ENCODE measurements at places on chromosomes 1 and 21.
A peak's percentile ranks its signal among the peaks of the same experiment; 100 is the strongest.

DNA sequence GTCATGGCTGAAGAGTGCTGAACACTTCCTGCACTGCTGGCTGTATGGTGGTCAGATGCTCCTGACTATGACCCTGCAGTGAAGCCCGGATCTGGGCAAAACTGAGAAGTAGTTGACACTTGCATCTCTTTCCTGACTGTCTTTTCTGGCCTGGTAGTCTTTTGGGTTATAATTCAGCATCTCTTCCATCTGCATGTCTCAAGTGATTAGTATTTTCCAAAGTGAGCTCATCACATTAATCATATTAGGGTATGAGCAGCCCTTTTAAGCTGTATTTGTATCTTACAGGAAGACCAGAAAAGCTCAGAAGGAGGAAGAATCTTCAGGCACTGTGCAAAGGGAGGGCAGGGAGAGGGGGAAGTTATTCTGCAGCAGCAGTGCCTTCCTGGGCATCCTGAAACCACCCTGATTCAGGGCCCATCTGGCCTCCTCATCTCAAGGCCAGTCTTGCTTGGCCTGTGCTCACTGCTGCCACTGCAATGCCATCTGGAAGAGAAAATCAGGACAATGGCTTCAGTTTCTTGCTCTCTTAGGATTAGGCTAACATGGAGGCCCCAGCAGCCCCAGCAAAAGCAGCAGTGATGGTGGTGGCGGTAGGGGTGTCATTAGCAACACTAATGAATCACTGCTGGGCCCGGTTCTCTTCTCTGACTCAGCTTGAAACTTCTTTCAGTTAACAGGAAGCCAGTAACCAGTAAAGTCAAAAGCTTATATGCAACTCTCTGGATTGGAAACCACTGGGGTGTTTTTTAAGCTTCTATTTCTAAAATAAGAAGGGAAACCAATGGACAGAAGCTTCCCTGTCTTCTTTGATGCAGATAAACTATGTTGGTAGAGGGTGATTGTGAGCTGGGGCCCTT lies 63.3 kb upstream of the WDR26 start:
- DNase-seq, result peak; percentile 87

DNA sequence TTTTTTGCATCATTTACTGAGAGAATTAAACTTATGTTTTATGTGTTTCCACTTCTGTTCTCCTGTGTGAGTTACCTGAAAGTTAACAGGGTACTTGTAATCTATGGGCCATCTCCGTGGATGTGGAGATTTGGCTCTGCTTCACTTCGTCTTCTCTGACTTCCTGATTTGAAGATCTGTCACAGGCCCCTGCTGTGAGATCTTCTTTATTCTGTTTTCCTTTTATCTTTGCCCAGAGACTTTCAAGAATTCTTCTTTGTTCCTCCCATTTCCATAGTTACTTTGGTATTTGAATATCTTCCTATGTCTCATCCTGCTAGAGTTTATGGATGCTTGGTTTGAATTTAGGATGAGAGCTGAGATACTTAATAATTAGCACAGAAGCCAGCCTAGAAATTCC lies 35.4 kb upstream of the PKN2 start:
- DNase-seq, result no peak

- no peak for DNase-seq
Observed at GRCh38 chr1:74811436-74812179, 78.7 kb downstream of the TYW3 start.

DNA sequence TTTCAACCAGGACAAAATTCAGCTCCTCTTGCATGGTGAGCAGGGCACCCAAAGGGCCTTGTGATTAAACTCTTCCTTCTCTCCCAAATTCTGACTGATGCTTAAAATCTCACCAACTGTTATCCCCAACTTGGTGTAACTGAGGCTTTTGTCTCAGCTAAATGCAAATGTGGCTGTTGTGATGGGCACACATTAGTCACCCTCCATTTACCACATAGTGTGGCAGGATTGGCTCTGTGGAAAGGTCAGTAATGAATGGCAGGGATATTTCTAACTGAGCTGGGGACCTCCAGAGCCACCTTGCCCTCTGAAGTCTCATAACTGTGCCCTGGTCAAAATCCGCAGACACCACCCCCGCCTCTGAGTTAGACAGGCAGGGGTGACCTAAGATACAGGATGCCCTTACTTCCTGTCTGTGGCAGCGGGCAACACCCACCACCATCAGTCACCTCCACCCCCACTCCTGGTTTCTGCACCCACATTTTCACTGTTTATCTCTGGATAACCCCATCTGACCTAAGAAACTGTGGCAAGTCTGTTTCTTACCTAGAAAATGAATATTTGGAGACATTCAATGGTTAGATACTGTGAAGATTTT lies 25.4 kb upstream of the RGS16 start:
- no peak for DNase-seq

Measured in EL (cell line).